ENCODE measurements at places on chromosomes 5 and 9.

DNA sequence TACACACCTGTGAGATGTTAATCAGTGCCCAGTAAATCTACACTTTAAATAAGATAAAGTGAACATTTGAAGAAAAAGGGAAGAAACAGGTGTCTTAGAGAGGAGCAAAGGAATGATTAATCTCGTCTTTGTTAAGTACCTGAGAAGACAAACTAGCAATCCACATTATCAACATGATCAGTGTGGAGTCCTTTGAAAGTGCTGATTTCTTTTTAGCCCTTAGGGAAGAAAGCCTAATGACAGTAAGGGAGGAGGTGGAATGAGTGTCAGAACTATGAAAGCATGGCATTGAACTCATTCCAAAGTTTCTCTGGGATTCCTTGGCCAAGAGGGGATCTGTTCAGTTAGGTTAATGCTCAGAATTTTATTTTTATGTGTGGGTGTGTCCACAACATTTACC, 1109.0 kb upstream of the ACO1 start:
- DNase-seq, result no peak

DNA sequence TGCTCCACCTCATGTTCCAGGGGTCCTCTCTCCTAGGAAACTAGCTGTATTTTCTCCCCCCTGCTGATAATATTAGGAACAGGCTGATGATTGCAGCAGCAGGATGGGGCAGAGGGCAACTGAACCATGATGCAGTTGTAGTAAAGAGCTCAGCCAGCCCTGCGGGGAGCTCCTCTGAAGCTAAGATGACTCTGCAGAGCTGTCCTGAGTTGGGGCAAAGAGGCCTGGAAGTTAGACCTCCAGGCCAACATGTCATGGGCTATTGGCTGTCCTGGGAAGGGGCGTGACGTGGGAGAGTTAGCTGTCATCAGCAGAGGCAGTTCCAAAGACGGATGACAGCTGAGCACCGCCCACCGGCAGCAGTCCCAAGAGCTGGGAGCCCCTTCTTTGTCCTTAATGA, 6.6 kb upstream of the FBP1 start:
- DNase-seq, result no peak

DNA sequence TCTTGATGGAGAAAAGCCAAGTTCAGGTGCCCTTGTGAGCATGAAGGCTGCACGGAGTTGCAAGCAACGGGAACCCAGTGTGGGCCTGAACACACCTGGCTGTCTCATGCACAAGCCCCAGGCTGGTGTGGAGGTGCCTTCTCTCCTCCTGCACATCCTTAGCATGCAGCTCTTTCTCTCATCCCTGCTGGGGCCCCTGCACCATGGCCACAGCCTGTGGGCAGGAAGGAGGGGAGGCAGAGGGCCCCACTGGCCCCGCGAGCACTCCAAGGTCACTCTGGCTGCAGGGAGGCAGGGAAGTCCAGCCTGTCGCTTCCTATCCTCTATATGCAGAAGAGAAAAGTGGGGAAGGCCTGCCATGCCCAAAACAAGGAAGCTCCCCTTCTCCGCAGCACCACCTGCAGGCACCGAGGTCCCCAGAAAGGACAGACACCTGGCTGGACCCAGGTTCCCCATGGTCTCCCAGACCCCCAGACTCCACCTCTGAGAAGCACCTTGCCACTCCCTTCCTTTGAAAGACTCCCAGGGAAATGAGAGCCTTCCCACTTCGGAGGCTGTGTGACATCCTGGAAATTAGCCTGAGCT, 18.6 kb downstream of the STKLD1 start:
- DNase-seq, result no peak

- no peak for DNase-seq
These were observed 14.5 kb downstream of the PTCH1 start for GRCh38 chr9:95502248-95502647.

DNA sequence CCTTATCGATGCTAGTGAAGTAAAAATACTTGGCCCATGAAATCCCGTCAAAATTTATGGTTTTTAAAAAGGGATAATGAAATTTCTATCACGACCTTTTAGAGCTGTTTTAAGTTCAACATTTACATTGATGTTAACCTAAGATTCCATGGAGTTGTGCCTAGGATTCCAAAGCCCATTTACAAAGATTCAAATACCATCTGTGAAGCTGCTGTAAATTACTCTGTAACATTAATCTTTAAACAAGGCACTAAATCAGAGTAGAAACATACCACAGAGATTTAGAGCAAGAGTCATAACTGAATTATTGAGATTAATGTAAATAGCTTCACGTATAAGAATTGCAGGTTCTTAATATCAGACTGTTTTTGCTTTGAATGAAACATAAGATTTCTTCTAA, 17.7 kb downstream of the POU5F2 start:
- DNase-seq, result no peak

GRCh38 chr9:121558473-121558872, 58.8 kb upstream of the GGTA1 start:
- DNase-seq, result no peak

DNA sequence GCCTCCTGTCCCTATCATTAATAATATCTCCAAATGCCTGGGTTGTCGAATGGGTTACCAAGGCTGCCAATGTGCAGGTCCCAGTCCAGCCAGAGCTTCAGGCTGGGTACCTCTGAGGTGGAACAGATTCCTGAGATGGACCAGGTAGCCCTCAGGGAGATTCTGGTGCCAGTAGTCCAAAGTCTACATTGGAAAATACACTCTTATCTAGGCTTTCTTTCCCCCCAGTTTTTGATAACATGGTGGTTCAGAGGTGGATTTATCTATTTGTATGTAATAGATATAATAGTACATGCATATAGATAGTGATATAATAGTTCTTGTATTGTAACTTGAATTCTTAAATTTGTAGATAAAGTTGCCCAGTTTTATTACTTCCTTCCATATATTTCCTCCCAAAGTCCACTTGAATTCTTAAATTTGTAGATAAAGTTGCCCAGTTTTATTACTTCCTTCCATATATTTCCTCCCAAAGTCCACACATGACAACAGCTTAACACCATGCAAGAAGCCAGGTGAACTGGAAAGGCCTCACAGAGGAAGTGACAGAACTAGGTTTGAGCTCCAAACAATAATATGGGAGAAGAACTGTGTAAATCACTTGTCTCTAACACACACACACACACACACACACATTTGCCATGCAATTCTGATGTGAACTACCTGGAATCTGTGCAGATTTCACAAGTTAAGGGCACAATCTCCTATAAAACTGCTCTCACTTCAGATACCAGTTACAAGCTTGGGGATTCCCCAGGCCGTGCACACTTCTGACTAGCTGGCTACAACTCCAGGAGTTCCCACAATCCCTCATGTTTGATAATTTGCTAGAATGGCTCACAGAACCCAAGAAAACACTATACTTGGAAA, 30.7 kb upstream of the ERAP1 start:
- DNase-seq, result no peak

DNA sequence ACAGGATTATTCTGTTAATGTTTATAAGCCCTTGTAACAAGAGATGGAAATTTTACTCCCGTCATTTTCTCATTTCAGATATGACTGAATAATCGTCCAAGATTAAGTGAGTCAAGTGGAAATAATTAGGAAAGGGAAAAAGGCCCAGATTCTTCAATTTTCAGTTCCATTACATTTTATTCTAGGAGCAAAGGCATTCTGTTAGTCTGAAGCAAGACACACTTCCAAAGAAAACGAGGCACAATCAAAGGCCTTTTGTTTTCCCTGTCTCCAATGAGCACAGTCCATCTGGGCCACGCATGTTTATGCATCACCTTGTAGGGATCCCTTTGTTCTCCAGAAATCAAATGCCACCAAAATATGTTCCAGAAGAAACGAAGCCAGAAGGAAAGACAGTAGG, 382.9 kb upstream of the RFX3 start:
- DNase-seq, result no peak

DNA sequence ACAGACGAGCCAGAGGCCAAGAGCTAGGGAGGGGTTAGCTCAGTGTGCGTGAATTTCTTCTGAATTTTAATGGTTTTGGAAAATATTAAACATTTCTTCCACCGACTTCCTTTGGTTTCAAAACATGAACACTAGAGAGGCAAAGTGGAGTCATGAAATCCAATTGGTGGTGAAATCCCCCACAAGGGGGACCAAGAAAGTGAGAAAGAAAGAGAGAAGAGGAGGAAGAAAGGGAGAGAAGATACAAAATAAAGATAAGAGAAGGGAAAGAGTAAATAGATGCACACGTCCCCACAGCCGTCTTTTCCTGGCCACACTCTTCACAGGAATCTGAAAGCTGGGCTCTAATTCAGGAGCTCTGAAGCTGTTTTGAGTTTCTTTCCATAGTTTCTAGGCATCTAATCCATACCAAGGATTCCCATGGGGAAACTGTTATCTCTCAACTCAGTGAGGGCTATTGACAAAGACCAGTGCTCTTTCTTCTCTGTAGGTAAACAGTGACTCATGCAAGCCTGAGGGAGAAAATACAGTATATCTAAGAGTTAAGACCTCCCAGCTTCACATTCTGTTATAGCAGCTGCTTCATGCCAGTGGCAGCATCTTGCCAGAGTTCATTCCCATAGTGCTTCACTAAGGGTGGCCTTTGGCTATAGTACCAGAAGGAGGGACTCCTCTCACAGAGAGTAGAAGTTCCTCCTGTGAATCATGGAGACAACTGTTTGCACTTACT, 115.8 kb upstream of the LIFR start:
- no peak for DNase-seq

DNA sequence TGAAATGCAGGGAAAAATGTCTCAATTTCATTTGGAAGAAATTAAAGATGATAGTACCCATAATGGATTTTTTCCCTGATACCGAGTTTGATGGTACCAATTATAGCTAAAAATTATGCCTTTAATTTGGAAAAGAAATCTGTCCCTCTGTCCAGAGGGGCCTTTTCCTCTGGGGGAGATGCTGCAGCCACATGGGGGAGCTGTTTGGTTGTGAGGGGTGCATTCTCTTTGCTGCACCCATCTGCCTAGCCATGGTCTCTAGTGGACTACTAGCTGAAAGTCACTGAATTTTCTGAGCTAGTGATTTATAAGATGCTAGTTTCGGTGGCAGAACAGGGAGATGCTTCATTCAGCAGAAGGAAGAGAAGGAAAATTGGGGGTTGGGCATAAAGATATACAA, 9.6 kb downstream of the SEC61B start:
- no peak for DNase-seq

GRCh38 chr5:15501091-15501791, 1.3 kb downstream of the FBXL7 start:
- DNase-seq, result no peak

GRCh38 chr9:129624168-129624759, 1.7 kb upstream of the NTMT1 start:
- DNase-seq, result no peak

DNA sequence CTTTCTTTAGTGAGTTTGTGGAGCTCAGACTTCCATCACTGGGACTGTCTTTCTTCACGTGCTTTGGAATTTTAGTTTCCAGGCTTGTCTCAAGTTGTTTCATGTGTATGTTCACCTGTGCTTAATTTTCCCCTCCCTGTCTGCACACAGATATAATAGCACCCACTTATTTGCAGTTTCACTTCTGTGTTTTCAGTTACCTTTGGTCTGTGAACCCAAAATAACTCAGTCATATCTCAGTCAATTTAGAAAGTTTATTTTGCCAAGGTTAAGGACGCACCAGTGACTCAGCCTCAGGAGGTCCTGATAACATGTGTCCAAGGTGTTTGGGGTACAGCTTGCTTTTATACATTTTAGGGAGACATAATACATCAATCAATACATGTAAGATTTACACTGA, 330.4 kb downstream of the ICE1 start:
- no peak for DNase-seq

DNA sequence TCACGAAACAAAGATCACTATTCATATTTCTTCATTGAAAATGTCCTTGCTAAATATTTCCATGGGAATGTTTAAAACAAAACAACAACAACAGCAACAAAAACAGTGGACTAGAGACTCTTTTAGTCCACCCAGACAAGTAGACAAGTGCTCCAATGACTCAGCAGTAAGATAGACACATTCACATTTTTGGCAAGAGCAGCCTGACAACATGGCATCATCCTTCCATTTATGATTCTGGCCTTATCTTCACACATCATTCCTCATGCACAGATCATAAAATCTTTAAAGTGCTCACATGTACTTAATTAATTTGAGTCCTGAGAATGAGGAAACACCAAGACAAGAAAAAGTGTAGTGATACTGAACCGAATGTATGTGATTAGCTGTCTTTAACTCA, 132.6 kb upstream of the PDE4D start:
- no peak for DNase-seq

- no peak for DNase-seq
These were observed at the start of gene HMMR for GRCh38 chr5:163460562-163461171. Gene HMMR, plus strand, starts transcription at chr5:163460632. Its CDS starts 61 bp downstream, at chr5:163460693.

DNA sequence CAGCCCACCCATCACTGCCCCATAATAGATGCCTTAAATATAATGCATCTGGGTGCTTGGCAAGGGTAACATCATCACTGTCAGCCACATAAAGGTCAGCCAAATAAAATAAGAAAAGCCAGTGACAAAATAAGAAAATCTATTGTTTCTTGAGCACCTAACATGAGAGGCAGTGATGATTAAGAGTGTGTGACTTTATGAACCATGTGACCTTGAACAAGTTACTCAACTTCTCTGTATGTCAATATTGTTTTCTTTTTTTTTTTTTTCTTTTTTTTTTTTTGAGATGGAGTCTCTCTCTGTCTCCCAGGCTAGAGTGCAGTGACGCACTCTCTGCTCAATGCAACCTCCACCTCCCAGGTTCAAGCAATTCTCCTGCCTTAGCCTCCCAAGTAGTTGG, 98.7 kb downstream of the CDK5RAP2 start:
- DNase-seq, result no peak

GRCh38 chr5:150117945-150118560, 31.7 kb upstream of the CSF1R start:
- DNase-seq, result no peak

DNA sequence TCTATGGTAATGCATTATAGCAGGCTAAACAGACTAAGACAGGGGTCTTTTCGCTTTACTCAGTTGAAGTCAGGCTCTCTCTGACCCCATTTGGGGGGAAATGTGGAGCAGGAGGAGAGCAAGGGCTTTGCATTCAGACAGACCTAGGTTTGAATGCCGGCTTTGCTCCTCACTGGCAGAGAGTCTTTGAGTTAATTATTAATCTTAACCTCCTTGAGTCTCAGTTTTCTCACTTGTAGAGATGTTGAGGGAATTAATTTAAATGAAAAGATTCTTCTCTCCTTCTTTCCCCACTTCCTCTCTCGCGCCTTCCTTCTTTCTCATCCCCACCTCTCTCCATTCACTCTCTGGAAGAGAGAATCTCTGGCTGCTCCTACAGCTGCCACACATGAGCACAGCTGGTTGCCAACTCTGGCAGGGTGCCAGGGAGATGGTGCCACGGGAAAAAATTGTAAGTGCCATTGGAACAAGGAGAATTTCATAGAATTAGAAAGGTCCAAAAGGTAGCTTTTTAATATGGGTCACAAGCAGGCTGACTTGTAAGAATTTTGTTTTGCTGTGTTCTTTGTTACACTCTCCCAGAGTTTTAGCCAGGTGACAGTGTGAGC, 25.2 kb upstream of the GLRA1 start:
- no peak for DNase-seq

Measured in stromal cell of bone marrow (primary cell).